ENCODE measurements at places on chromosomes 3 and 15.

DNA sequence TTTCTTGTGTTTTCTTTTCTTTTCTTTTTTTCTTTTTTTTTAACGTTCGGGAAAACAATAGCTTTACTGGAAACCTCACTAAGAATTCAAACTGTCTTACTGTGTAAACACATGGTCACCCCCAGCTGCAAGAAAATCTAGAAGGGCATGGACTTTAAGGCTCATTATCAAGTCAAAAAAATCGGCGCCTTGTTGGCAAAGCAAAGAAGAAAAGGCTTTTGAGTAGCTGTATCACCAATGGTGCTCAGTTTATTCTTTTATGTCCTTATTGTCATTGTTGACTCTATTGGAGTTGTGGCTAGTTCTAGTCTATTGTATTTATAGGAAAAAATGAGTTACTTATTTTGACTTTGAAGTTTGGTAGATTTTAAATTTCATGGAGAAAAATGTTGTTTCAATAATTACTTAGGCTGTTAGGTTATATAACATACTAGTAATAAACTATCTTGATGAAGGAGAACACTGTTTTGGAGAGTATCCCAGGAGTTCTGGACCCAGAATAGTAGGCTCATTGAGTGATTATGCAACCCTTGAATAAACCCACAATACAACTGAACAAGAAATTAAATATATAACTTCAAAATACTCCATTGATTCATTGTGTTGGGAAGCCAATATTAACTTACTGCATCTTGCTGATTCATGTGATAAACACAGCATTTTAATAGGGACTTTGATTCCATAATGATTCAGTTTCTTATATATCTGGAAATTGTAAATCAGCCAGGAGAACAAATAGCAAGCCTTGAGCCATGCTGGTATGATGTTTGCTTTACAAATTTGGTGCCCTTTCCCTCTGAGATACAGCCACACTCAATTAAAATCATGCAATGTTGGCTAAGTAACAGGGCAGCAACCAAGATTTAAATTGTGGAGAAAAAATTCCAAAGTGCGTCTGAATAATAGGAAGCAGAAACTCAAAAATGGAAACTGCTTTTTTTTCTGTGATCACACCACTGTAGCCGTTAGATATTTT is 27.8 kb upstream of the GOLIM4 start:
- no peak for DNase-seq

- no peak for DNase-seq
Observed at GRCh38 chr15:63905558-63906265, 72.0 kb upstream of the HERC1 start.

DNA sequence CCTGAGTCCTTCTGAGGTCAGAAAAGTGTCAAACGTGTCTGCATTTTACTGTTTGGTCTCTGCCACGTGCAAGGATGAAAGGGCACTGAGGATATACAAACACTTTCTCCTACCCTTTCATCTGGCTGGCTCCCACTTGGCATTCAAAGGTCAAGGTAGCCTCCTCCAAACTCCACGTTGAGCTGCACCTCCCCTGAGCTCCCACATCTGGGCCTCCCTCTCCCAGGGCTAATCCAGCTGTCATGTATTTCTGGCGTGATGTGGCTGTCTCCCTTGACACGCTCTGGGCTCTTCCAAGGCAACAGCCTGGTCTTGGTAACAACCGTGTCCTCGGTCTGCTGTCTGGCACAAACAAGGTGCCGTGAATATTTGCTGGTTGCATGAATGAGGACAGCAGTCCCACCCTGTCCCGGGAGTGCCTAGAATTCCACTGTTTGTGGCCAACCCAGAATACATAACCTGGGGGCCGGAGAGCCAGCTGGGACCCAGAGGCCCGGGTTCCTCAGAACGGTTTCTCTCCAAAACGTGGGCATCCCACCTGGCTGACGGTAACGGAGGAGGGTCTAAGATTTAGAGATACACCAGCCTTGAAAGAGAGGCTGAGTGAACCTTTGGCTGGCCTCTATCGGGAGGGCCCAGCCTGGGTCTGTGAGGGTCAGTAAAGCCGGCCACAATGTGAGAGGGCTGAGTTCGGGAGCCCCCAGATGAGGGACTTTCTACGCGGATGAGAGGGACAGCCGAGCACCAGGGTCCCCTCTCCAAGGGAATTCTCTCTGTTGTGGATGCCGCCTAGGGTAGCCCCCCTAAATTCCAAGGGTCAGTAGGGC is 767 bp downstream of the GLT8D1 start:
- peak; percentile 2 for DNase-seq

- no peak for DNase-seq
Observed at GRCh38 chr3:178969004-178969700, 102.5 kb downstream of the ZMAT3 start.

DNA sequence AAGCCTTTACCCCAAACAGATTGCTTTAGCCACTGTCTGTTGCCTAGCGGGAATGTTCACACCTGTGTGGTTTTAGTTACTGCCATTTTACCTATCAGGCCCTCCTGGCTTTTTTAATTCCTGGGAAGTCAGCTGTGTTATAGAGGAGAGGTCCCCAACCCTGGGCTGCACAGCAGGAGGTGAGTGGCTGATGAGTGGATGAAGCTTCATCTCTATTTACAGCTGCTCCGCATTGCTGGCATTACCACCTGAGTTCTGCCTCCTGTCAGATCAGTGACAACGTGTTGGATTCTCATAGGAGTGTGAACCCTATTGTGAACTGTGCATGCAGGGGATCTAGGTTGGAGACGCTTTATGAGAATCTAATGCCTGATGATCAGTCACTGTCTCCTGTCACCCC is 127.0 kb downstream of the MBNL1 start:
- no peak for DNase-seq

- no peak for DNase-seq
Observed at GRCh38 chr3:159856590-159857104, 132.0 kb upstream of the IL12A start.

DNA sequence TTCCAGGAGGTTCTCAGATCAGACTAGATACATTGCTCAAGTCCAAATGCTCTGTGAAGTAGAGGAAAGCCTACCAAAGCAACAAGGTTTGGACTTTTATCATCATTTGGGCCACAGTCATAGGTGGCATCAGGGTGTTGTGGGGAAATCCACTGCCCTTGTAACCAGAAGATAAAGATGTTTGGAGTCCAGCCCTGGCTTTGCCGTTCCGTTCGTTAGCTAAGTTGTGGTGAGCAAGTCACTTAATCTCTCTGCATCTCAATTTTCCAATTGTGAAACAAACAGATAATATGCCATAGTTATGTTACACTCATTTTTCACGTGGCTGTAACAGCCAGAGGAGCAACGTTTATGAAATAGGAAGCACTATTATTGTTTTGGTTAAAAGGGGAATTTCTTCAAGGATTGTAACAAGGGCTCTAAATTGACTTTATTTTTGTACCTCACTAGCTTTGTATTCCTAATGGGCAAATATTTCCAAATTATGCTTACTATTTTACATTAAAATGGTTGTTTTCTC is 125.6 kb downstream of the CD47 start:
- DNase-seq, result no peak

DNA sequence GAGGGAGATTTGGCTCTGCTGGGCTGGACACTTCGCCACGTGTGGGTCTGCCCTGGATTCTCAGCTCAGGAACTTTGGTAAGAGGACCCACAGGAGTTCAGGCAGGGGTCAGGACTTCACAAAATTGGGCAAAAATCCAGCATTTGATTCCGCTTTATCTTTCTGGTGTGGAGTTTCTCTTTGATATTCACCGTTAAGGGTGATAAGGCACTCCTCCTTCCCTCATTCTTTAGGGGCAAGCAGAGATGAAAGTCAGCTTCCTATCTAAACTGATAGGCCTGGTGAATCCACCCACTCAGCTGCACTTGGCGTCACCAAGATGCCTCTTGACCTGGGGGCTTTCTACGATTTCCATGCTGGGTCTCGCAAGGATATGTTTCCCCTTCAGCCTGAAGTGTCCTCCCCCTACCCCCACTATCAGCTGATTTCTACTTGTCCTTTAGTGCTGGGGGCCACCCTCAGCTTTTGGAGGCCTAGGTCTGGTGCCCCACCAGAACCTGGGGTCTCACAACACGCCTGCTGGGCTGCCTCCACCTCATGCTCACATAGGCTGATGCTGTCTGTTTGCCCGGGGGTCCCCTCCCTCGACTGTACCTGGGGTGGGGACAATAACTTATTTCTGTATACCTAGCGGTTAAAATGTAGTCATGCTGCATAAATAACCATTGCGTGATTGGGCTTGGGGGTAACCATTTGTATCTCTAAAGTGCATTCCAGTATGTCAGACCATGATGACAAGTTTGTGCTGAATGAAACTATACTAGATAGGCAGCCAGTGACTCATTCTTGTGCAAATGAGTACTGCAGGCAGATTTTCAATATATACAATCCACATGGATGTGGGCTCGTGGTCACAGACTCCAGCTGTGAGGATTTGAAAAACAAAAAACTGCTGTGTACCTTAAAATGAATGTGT is 248.3 kb downstream of the ADAMTS17 start:
- DNase-seq, result no peak

DNA sequence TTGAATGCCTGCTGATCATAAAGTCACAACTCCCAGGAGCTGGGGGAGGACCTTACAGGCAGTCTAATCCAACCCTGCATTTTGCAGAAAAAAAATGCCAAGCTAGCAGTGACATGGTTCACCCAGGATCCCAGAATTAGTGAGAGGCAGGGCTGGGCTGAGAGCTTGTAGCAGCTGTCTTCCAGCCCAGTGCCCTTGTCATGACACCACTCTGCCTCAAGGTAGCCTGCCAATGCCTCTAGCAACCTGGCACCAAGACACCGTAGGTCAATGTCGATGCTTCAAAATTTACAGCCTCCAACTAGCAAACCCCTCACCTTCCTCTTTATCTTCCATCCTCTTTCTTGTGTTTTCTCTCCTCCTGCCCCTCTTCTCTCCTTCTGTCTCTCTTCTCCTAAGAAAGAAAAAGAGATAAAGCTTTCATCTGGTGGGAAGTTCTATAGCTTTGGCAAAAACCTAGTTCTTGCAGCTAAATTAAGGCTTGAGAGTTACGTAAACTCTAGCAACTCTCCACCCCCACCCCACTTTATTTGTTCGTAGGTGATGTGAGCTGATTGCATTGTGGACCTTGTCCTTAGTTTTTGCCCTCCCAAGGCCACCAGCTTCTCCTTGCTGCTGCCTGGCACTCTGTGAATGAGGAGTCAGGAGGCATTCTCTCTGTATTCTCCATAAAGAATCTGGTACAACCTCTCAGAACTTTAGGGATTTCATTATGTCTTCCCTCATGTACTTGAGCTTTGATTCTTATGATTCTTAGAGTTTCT is 18.3 kb upstream of the BFSP2 start:
- no peak for DNase-seq

GRCh38 chr3:14719006-14719405 is 44.1 kb downstream of the C3orf20 start:
- DNase-seq, result no peak

Measured in activated CD4-positive, alpha-beta T cell treated with anti-CD3 and anti-CD28 coated beads, Interleukin-2, amount 50 U/mL, for 1 hour (primary cell).